Activated naive CD4-positive, alpha-beta T cell treated with anti-CD3 and anti-CD28 coated beads, Interleukin-2, amount 50 U/mL, for 16 hours (primary cell): ENCODE measurements at places on chromosomes 13 and 19.

- DNase-seq = no peak
These were observed 7.6 kb upstream of the DCT start for GRCh38 chr13:94487043-94487442.

- no peak for DNase-seq
These were observed 208.4 kb upstream of the RXFP2 start for GRCh38 chr13:31530922-31531321.

DNA sequence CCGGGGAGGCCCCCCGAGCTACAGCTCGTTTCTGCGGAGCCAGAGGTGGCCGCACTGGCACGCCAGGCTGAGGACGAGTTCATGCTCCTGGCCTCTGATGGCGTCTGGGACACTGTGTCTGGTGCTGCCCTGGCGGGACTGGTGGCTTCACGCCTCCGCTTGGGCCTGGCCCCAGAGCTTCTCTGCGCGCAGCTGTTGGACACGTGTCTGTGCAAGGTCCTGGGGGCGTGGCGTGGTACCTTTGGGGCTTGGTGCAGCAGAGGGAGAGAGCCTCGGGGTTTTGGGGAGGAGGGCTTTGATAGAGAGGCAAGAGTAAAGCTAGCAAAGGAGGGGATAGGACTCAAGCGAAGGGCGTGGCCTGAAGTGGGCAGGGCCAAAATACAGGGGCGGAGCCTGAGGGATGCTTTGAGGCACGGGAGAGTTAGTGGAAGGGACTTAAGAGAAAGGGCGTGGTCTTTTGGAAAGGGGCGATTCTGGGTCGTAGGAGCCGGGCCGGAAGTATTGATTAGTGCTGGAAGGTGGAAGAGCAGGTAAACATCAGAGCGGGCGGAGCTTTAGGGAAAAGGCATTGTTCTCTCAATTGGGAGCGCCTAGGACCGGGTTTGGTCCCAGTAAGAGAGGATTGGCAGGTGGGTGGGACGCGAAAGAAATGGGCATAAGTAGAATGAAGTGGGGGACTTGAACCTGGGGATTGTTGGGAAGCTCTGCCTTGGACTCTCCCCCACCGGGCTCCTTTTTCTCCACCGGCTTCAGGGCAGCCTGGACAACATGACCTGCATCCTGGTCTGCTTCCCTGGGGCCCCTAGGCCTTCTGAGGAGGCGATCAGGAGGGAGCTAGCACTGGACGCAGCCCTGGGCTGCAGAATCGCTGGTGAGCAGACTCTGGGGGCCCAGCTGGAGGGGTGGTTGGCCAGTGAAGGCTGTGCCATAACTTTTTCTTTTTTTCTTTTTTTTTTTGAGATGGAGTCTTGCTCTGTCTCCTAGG is 1.2 kb downstream of the PPM1N start:
- peak; percentile 69 for DNase-seq

- DNase-seq = no peak
These were observed 389.5 kb downstream of the PCDH9 start for GRCh38 chr13:66840621-66841020.

DNA sequence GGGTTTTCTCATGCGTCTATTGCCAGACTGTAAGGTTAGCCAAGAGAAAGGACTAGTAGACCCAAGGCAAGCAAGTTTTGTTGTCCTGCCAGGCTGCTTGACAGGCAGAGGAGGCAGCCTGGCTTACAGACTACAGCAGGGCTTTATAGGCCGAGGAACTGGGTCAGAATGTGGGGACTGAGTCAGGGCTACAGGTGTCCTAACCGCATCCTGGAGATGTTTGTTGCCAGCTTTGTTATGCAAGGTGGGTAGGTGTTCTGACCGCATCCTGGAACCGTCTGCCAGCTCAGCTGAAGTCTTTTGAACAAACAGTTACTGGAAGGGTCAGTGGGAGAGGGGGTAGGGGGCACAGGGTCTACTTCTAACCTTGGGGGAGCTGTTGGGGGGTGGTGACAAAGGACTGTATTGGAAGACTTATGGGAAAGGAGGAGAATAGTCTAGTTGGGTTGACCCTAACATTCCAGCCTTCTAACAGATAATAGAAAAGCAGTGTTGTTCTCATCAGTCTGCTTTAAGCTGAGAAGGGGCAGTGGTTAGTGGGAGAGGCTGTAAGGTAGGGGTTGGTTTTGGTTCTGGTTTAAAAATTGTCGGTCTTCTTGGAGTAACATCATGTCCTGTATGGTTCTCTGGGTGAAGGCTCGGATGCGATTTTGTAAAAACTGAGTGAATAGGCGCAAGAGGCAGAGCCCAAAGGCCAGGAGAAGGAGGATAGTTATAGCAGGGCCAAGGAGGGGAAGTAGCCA is 913.8 kb upstream of the SLITRK5 start:
- DNase-seq = no peak

GRCh38 chr13:77502104-77502720 is 33.3 kb upstream of the SCEL start:
- DNase-seq = no peak

- DNase-seq = no peak
These were observed 19.7 kb upstream of the ERCC5 start for GRCh38 chr13:102825921-102826706.

GRCh38 chr19:43811837-43812236 is 9.6 kb upstream of the LYPD5 start:
- DNase-seq = no peak

- DNase-seq = no peak
These were observed 24.6 kb downstream of the PAK4 start for GRCh38 chr19:39150235-39150634.

GRCh38 chr19:48874303-48875135 is 2.3 kb downstream of the PPP1R15A start:
- no peak for DNase-seq

DNA sequence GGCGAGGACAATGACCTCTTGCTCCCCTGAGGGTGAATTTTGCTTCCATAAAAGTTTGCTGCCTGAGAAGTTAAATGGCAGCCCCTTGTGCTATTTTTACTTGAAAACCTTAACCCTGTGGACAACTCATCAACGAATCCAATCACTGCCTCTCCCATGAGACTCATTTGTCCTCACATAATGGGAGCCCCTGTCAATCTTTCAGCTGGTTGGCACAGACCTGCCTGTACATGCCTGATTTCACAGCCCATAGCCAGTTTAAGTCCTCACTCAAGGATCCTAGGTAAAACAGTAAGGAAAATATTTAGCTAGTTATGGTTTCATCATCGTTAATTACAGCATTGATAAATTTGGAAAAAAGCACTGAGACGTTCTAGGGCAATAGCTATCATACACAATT is 207.4 kb downstream of the NHLRC3 start:
- no peak for DNase-seq

DNA sequence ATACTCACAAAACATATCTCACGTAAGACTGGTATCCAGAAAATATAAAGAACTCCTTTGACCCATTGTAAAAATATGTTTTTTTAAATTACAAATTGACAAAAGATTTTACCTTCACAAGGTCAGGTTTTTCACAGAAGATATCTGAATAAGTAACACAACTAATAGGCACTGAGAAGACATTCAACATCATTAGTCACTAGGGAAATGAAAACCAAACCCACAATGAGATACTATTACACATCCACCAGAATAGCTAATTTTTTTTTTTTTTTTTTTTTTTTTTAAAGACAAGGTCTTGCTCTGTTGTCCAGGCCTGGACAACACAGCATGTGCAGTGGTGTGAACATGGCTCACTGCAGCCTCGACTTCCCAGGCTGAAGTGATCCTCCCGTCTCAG is 157.5 kb downstream of the MIPEP start:
- no peak for DNase-seq

GRCh38 chr19:29268103-29268502 is 55.2 kb upstream of the UQCRFS1 start:
- DNase-seq = no peak

GRCh38 chr19:4508698-4509097 is 9.6 kb downstream of the PLIN4 start:
- DNase-seq = no peak

- DNase-seq = no peak
These were observed 295.3 kb downstream of the MZT1 start for GRCh38 chr13:72431981-72432682.

DNA sequence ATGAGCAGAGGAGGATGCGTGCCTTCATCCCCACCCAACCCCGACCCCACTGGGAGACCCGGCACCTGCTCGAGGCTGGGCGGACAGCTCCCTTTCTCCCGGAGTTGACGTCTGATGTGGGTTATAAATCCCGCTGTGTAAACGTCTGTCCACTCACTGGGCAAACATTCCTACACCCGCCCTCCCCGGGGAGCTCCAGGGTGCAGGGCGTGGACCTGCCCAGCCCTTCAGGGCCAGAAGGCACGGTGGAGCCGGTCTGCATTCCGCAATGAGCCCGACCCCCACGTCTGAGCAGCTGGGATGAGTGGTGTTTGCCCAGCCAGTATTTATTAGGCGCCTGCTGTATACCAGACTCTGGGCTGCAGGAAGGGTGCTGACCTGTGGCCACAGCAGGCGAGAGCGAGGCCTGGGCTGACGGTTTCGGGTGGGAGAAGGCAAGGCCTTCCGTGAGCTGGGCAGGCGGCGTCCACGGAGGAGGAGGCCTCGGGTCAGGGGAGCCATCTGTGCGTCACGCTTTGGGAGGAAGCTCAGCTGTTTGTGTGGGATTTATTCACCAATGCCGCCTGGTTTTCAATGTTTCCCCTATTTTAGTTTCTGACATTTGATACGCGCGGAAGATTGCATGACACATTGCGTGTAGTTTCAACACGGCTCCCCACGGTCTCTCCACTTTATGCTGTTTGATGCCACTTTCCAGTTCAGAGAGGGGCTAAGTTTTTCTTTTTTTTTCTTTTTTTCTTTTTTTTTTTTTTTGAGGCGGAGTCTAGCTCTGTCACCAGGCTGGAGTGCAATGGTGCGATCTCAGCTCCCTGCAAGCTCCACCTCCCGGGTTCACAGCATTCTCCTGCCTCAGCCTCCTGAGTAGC is 2.0 kb downstream of the MISP start:
- DNase-seq = no peak

DNA sequence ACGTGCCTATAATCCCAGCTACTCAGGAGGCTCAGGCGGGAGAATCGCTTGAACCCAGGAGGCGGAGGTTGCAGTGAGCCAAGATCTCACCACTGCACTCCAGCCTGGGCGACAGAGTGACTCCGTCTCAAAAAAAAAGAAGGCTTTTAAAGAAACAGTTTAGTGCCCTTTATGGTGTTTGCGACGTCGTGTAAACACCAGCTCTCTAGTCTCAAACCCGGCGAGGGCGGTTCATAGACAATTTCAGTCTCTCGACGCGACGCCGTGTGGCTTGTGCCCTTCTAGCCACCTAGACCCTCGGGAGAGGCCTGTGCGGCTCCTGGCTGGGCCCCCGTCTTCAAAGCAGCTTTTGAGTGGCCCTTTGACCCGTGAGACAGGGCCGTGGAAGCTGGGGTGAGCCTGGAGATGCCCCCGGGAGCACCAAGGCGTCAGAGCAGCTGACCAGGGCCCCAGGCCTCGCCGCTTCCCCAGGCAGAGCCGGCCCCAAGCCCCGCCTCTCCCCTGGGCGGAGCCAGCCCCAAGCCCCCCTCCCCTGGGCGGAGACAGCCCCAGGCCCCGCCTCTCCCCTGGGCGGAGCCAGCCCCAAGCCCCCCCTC is 5.0 kb upstream of the MADCAM1 start:
- DNase-seq = no peak

DNA sequence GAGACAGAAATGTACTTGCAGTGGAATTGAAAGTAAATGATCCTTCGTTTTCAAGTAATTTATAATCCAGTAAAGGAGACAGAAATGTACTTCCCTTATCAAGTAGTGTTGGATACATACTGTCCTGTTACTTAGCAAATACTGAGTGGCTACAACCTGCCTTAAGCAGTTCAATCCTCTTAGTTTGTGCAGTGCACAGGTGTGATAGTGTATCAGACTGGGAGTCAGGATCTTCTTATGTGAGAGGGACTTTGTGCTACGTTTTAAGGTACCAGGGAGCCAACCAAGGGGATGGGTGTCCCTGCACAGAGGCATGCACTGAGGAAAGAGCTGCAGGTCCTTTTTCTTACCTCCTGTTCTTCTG is 111.1 kb downstream of the DNAJC3 start:
- DNase-seq = no peak

- DNase-seq = no peak
These were observed 254.1 kb upstream of the SOX21 start for GRCh38 chr13:94966422-94966955.

DNA sequence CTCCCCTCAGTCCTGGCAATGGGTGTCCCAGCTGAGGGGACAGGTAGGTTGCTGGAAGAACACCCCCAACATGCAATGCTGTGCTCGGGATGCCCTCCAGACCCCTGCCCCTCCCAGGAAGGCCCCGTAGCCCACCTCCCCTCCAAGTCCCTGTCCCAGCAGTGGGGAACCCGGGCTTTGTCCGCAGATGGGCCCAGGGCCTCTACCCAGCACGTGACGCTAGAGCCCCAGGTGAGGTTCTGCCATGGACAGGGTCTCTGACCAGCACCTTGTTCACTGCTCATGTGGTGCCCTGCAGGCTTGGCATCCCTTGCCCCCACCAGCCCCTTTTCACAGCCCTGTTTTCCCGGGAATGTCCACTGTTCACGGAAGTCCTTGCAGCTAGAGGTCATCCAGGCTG is 220.0 kb upstream of the SGCG start:
- no peak for DNase-seq

DNA sequence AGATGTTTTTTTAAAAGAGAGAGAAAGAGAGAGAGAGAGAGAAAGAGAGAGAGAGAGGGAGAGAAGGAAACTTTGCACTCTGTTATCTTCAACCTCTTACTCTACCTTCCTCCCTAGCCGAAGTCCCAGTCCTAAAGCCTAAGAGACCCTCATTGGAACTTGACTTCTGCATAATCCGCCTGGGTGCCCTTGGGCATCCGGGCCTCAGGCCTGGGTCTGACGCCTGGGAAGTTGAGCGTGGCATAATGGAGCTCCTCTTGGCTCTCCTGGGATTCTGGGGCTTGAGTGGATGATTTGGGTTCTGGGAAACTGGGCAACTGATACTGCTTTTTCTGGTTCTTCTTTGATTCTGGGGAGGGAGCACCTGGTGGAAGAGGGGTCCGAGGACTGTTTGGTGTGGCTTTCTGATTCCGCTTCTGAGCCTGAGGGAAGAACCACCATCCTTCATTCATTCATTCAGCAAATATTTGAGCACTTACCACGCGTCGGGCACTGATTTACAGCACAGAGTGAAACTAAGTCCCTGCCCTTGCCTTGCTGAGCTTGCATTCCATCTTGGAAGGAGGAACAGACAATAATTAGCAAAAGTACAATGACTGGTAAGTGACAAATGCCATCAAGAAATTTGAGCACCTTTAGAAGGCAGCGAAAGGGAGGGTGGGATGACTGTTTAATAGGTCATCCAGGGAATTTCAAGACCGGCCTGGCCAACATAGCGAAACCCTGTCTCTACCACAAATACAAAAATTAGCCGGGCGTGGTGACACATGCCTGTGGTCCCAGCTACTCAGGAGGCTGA is 6.3 kb downstream of the SIGLEC10 start:
- DNase-seq = no peak

DNA sequence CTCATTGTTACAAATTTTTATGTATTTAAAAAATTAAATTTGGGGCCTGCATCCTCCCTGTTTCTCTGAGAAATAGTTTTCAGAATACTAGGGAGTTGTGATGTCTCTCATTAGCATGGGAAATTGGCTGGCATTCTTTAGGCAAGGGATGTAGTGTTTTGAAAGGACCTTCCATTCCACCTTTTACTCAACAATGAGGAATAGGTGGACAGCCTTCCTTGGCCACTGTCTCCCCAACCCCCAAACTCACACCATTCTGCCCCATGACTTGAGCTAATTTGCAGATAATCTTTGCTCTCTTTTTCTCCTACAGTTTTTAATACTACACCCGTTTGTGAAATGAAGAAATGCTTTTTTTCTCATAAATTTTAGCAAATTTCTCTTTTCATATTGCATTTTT is 244.6 kb upstream of the SPRY2 start:
- DNase-seq = no peak
